ENCODE measurements at places on chromosomes 7 and 10.

GRCh38 chr10:84026821-84027257 is 112.5 kb upstream of the GHITM start:
- no peak for DNase-seq

DNA sequence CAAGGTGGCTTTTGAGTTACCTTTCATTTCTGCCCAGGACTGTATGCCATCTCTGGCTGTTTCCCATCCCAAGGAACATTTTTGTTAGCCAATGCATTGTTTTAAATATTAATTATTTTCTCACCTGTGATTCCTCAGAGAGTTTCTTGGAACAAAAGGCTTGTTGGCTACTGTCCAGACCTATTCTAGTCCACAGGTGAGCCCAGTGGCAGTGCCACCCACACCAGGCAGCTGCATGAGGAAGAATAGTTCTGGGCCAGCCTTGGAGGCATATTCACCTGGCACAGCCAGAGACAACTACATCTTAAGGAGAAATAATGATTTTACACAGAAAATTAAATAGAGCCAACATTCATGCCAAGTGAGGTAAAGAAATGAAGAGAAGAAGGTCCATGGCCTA is 123.9 kb downstream of the C1GALT1 start:
- DNase-seq, result no peak

DNA sequence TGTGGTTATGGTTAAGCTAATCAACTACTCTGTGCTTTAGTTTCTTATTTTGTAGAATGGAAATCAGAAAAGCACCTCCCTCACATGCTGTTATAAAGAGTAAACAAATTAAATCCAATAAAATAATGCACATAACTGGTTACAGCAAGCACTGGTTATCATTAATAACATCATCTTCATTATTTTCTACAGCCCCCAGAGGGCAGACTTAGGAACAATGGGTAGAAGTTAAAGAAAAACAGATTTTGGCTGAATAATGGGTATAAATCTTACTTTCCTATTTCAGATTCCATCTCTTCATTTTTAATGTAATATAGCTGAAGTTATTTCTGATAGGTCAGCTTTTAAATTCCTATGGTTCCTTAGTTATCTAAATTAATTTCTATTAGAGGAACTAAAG is 126.5 kb downstream of the DOCK4 start:
- peak; percentile 20 for DNase-seq

- DNase-seq, result no peak
Observed at GRCh38 chr10:125817337-125817946, 5.6 kb downstream of the UROS start.

- no peak for DNase-seq
Observed at GRCh38 chr10:3077940-3078630, 10.7 kb downstream of the PFKP start.

DNA sequence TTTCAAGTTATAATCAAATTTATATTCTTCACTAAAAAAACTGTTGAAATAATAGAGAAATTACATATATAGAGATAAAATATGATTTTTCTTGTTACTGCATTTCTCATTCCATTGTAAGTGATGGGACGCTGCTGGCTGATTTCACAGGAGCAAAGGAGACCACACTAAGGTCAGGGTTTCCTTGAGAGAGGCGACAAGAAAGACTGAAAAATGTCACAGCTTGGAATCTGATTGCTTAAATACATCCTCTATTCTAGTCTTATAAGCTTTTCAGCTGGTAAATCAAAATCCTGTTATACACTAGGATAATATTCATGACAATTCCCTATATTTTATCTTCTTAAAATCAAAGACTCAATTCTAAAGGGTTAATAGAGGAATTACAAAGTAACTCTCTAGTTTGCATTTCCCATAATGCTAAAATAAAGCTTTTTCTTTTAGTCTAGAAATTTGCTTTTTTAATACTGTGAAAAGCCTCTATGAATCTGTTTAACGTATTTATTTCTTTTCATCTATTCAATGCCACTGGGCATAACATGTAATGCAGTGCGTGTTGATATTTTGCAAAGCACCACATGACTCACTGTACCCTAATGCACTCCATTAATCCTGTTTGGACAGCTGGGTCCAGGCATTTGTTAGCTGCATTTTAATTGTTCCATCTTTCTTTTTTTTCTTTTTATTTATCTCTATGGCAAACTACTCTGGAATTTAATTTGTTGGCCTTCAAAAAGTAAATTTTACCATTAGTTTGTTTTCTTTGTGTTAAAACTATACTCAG is 81.7 kb downstream of the RNF32 start:
- DNase-seq, result no peak

DNA sequence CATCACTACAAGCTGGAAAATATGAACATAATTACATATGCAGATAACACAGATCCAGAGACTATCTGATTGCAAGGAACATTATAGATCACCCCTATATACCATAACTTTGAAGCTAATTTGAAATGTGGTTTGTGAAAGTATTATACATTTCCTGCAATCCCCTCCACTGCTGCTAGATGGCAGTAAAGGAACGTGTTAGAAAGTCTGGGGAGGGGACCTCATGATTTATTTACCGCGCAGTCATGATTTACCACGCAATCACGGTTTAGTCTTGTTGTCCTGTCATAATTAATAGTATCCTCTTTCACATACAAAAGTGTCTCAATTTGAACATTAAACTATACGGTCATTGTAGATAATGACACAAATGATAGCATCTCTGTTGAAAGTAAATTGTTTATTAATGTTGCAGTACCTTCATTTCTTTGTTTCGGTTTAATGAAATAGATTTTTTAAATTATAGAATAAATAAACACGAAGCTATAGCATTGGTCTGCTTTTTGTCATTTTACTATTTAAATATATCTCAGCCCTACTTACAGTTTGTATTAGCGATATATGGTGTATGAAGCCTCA is 145.3 kb upstream of the PRSS1 start:
- DNase-seq, result peak; percentile 63

DNA sequence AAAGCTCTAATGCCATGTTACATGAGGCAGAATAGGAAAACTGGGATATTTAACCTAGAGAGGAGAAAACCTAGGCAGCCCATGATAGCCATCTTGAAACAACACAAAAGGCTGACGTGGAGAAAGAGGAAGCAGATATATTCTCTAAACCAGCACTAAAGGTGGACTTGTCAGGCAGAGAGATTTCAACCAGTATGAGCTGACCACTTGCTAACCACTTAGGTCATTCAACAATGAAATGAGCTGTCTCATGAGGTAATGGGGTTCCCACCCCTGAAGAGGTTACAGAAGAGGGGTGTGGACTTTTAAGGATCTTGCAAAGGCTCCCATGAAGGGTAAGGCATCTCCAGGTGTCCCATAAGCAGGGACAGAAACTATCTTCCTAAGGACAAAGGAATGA is 26.8 kb upstream of the EGR2 start:
- DNase-seq, result no peak

- peak; percentile 41 for DNase-seq
Observed at GRCh38 chr7:80826520-80827238, 92.2 kb downstream of the SEMA3C start.

DNA sequence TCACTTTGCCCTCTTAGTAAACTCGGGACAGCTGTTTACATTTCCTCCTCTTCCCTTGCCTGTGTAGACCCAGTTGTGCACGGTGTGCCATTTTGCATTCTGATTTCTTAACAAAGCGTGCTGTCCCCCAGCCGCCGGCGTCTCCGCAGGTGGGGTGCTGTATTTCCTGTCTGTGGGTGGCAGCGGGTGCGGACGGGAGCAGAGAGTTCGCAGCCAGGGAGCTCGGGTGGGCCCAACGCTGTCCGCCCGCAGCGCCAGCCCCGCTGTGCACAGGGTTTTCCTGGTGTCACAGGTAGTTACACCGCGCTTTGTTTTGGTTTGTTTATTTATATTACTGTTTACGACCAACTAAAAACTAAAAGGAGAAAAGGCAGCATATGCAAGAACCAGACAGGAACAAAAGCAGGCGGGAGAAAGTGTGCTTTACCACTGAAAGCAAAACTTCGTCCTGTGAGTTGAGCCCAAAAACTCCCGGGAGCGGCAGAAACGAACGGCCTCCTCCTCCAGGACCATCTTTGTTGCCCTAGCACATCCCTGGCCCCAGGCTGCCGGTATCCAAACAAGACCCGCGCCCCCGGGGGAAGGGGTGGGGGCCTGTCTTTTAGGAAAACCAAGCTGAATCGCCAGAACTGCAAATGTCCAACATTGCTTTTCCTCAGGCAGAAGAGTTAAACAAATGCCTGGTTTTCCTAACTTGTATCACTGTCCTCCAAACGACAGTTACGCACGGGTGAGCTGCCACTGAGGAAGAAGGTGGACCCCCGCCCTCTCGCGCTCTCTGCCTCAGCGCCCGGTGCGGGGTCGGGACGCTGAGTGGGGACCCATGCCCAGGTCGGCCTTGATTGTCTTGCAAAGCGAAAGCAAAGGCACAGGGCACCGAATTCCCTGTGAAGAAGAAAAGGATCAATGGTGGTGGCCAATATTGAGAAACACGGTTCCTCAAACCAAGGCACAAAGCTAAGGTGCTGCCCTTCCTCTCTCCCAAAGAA is 45.9 kb upstream of the DRGX start:
- no peak for DNase-seq

GRCh38 chr7:134903073-134903790 is 83.1 kb upstream of the AGBL3 start:
- no peak for DNase-seq

DNA sequence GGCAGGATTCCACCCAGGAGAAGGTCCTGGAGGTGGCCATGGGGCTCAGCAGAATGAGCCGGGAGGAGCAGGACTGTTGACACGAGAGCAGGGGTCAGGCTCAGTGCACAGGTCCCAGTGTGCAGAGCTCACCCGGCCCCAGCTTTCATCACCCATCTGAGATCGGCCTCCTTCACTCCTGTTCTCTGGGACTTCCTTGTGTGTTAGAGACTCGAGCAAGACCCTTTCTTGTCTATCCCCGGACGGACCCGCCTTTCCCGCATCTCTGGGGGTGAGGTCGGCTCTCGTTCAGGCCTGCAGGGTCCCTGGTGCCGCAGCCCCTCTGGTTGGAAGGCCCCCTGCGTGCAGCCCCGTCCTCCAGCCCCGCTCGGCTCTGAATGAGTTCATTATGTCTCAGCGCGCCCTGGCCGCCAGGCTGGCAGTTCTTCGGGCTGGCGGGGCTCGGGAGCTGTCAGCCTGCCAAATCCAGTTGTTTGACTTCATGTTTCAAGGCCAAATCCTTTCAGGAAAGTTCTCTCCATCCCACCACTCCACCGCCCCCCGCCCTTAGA is 127.9 kb downstream of the LHPP start:
- no peak for DNase-seq

DNA sequence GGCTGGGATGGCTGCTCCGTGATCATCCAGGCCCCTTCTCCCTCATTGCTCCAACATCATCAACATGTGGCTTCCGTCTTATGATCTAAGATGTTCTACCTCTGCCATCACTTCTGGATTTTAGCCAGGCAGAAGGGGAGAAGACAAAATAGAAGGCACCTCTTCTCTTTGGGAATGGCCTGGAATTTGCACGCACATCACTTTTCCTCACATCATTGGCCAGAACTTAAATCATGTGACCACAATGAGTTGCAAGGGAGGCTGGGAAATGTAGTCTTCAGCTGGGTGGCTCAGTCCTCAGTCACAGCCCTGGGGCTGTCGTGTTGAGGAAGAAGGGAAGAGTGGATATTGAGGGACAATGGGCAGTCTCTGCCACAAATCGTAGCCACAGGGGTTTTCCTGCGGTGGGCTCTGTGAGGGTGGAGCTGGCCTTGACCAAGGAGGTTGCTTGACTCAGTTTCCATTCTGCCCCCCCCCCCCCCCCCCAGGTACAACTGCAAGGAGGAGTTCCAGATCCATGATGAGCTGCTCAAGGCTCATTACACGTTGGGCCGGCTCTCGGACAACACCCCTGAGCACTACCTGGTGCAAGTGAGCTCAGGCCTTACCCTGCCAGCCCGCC is 50.3 kb downstream of the PALD1 start:
- DNase-seq, result peak; percentile 67

DNA sequence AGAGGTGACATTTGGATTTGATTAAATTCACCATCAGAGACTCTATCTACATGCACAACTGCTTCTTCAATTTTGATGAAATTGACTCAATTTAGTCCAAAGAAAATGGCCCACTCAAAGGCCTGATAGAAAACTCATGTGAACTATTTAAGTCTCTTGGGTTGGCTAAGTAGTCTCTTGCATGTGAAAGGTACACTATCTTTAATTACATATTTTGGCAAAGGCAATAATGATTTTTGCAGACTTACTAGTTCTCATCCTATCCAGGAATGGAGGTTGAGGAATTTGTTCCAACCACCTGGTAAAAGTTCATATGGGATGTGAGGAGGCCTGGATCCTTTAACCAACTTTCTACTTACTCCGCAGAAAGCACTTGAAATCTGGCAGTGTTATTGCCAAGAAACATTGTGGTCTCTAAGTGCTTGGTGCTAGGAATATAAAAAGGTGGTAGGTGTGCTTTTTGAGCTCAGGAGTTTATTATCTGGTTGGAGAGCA is 618.6 kb upstream of the MKI67 start:
- no peak for DNase-seq

DNA sequence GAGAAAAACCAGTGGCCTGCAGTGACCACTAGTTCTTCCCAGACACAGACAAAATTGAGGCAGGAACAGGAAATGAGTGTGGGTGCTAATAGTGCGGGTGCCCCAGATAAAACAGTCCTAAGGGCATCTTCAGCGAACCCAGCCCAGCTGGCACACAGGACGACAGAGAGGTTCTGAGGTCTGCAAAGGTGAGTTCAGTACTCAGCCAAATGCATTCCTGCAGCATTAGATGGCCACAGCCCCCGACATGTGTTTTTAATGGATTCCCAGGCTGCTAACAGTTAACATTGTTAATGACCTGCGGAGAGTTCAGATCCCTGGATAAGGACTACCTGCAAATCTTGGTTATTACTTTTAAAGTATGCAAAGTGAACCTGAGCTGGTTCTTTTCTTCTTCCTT is 196.0 kb downstream of the HIBADH start:
- DNase-seq, result no peak

GRCh38 chr10:113945075-113945686 is 90.7 kb downstream of the NHLRC2 start:
- DNase-seq, result peak; percentile 28

GRCh38 chr7:5429253-5429856 is 5.7 kb upstream of the TNRC18 start:
- DNase-seq, result no peak
